ENCODE measurements at places on chromosomes 12 and 14.

DNA sequence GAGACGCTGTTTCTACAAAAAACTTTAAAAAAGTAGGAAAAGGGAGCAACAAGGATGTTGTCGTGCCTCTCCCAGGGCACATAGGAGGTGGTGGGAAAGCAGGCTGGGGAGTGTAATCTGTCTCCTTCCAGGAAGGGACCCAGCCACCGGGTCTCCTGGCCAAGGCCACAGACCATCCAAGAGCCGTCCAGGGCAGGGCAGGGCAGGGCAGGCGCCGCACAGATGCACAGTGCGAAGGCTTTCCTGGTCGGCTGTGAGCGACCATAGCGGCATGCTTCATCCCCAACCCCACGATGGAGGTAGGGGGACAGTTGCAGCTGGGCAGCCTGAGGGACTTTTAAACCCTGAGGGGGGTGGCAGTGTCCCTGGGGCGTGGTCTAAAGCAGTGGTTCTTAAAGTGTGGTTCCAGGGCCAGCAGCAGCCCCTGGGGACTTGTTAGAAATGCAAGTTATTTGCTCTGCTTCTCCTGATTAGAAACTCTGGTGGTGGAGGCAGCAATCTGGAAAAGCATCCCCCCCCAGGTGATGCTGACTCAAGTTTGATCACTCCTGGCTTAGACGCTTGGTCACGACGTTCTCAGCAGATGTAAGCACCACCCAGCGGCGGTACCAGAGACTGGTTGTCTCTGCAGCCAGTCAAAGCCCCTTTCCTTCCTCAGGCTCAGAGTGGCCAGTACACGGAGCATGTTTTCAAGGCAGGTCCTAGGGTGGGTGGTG lies 197.4 kb upstream of the PRMT8 start:
- no peaks in the 10 kb centered on the region for H3K36me3 ChIP-seq
- H3K27me3 ChIP-seq, result no peaks in the 10 kb centered on the region
- H3K27ac ChIP-seq, result no peak overlapping the region
- H3K4me3 ChIP-seq, result no peak overlapping the region
- no peaks in the 10 kb centered on the region for H3K4me1 ChIP-seq

DNA sequence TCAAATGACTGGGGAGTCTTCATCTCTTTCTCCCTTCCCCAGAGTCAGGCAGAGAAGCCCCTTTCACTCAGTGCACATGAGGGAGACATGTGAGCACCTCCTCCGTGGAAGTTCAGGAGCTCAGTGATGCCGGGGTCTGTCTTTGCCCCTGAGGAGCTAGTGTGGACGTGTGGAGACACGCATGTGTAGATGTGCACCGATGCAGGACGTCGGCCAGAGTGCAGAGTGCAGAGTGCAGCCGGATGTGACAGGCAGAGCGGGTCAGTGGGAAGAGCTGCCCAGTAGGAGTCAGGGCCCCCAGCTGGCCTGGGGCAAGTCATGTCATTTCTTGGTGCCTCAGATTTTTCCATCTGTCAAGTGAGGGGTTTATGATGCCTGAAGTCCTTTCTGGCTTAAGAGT lies 20.7 kb downstream of the TSPAN9 start:
- no peaks in the 10 kb centered on the region for H3K4me1 ChIP-seq
- no peak overlapping the region for H3K4me3 ChIP-seq
- no peak for DNase-seq
- H3K36me3 ChIP-seq, result no peaks in the 10 kb centered on the region
- no peak overlapping the region for H3K27ac ChIP-seq

- H3K4me1 ChIP-seq, result peaks cover 38% of the 10 kb centered on the region
- no peak for DNase-seq
- H3K4me3 ChIP-seq, result no peak overlapping the region
- no peak overlapping the region for H3K27ac ChIP-seq
- H3K27me3 ChIP-seq, result no peaks in the 10 kb centered on the region
- H3K36me3 ChIP-seq, result no peaks in the 10 kb centered on the region
These were observed 47.3 kb downstream of the DAD1 start for GRCh38 chr14:22541721-22542120.

GRCh38 chr12:2332236-2332635 lies 279.4 kb downstream of the CACNA1C start:
- H3K36me3 ChIP-seq, result no peaks in the 10 kb centered on the region
- H3K27ac ChIP-seq, result no peak overlapping the region
- DNase-seq, result no peak
- no peaks in the 10 kb centered on the region for H3K27me3 ChIP-seq

DNA sequence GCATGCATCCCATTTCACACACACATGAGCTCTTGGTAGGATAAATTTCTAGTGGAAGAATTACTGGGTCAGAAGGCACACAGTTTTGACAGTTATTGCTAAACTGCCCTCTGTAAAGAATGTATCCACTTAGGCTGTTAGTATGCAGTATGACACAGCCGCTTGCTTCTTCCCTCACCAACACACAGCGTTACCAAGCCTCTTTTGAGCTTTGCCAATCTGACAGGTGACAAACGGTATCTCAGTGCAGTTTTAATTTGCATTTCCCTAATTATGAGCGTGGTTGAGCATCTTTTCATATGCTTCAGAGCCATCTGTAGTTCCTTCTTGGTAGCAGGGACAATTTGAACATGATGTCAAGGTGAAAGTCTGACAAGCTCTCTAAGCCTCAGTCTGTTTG lies 42.9 kb downstream of the HRK start:
- DNase-seq, result no peak
- no peak overlapping the region for H3K27ac ChIP-seq
- H3K4me1 ChIP-seq, result no peaks in the 10 kb centered on the region
- H3K36me3 ChIP-seq, result no peaks in the 10 kb centered on the region
- no peak overlapping the region for H3K4me3 ChIP-seq

- H3K36me3 ChIP-seq, result peaks cover 32% of the 10 kb centered on the region
- no peak overlapping the region for H3K27ac ChIP-seq
- no peaks in the 10 kb centered on the region for H3K27me3 ChIP-seq
- DNase-seq, result peak; percentile 31
- H3K4me3 ChIP-seq, result no peak overlapping the region
These were observed 70.2 kb upstream of the GPHB5 start for GRCh38 chr14:63388766-63389431.

DNA sequence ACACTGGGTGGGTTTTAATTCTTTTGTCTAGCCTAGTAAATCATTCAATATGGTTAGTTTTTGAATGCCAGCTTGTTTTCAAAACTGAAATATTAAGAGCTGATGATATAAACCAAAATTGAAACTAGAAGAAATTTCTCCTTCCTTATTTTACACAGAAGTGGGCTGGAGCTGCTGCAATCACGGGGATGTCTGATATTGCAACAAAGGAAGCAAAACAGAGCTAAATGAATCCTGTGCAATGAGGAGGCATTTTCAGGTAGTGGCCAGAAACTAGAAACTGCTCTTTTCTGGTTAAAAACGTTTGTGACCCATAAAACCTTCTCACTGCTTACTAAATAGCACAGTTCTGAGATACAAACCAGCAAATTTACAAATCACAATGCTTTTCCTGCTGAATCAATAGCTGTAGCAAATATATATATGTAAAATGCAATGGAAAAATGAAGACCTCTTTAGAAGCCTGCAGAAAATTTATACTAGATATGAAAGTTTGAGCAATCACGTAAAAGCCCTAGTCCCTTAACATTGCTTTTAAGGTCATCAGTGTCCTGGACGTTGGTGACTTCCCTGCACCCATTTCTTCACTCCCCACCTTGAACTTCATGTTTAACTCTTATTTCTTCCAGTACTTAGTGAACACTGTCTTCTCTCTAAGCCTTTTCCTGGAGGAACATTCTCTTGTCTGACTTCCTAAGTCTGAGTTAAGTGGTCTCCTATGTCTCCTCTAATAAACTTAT lies 15.9 kb upstream of the LRRK2 start:
- no peaks in the 10 kb centered on the region for H3K36me3 ChIP-seq
- H3K4me1 ChIP-seq, result no peaks in the 10 kb centered on the region
- no peak overlapping the region for H3K4me3 ChIP-seq
- H3K27me3 ChIP-seq, result no peaks in the 10 kb centered on the region
- DNase-seq, result no peak

DNA sequence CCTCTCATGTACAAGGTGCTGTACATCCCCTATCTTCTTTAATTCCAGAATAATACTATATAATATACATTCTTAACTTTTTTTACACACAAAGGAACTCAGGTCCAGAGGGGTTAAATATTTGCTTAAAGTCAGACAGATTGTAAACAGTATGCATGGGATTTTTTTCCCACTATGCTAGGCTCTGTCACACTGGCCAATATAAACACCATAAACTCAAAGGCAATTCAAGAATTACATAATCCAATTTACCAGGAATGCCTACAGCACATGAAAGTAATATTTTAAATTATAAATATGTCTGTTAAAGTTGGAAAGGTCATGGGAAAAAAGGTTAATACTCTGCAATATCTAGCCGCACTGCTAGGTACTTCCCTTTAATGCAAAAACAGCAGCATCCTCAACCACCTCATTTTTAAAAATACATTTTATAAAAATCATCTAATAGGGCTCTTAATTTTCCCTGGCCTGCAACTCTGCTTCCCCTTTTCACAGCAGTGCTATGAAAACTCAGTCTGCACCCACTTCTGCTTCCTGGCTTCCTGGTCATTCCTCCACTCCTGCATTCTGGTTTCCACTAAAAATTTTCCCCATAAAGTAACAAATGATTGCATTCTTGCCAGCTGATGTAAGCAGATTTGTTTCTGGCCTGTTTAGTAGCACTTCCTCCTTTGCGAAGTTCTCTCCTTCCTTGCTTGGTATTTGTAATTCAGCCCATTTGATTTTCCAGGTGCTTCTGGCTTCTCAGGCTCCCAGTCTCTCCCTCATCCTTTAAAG lies 128.1 kb downstream of the ITPR2 start:
- peak overlapping the region; percentile 19 for H3K27ac ChIP-seq
- H3K4me1 ChIP-seq, result peaks cover 10% of the 10 kb centered on the region

DNA sequence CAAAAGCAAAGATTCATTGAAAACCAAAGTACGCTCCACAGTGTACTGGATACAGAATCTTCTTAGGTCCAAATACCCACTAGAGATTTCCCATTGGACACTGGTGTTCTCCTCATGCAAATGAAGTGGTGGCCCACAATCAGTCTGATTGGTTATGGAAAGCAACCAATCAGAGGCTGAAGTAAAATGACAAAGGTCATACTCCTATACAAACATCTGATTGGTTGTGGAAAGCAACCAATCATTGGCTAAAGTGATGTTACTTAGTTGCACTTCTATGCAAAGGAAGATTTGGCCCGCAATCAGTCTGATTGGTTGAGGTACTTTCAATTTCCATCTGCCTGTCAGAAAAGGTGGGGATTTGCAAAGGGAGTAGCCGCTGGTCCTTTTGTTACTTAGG lies 1.3 kb upstream of the WASHC3 start:
- DNase-seq, result no peak
- peaks cover 9% of the 10 kb centered on the region for H3K4me1 ChIP-seq

DNA sequence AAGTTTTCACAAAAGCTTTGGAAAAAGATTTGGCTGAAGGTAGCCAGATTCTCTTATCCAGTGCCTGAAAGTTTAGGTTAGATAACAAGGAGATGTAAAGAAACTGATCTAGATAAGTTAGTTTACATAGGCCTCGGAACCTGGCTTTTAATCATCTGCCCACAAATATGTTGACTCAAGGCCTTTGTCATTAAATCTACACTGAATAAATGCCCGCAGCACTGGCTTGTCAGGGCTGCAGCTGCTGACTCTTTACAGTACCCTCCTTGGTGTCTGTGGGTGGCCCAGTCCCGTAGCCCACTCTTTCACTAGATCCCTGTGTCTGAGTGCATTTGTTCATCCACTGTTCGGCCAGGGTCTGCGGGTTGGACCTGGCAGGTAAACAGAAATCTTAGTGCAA lies 58.0 kb downstream of the TMEM116 start:
- peaks cover 18% of the 10 kb centered on the region for H3K4me1 ChIP-seq
- H3K4me3 ChIP-seq, result no peak overlapping the region
- no peaks in the 10 kb centered on the region for H3K27me3 ChIP-seq
- H3K27ac ChIP-seq, result no peak overlapping the region

DNA sequence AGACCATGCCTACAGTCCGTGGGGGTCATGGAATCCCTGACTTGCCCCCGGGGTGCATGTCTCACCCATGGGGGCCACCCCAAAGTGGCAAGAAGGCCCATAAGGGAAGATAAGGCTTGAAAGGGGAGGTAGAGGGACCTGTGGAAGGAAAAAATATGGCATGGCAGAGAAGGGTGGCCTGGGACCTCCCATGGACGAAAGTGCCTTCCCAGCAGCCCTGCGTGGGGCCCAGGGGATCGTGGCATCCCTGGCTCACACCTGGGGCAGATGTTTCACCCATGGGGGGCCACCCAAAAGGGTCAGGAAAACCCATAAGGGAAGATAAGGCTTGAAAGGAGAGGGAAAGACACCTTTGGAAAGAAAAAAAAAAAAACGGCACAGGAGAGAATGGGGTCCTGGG lies 264.6 kb downstream of the ALG10 start:
- DNase-seq, result no peak
- H3K36me3 ChIP-seq, result no peaks in the 10 kb centered on the region
- no peak overlapping the region for H3K4me3 ChIP-seq
- H3K27me3 ChIP-seq, result no peaks in the 10 kb centered on the region
- no peak overlapping the region for H3K27ac ChIP-seq
- no peaks in the 10 kb centered on the region for H3K4me1 ChIP-seq

GRCh38 chr12:52358575-52359350 lies 8.5 kb downstream of the KRT85 start:
- no peaks in the 10 kb centered on the region for H3K36me3 ChIP-seq
- no peaks in the 10 kb centered on the region for H3K4me1 ChIP-seq
- no peak overlapping the region for H3K4me3 ChIP-seq
- no peak for DNase-seq
- no peak overlapping the region for H3K27ac ChIP-seq
- H3K27me3 ChIP-seq, result peaks cover under 1% of the 10 kb centered on the region

GRCh38 chr12:93886533-93887511 lies 209.6 kb downstream of the CRADD start:
- H3K4me3 ChIP-seq, result no peak overlapping the region
- H3K27ac ChIP-seq, result no peak overlapping the region
- H3K36me3 ChIP-seq, result no peaks in the 10 kb centered on the region
- no peaks in the 10 kb centered on the region for H3K27me3 ChIP-seq
- peaks cover 43% of the 10 kb centered on the region for H3K4me1 ChIP-seq

DNA sequence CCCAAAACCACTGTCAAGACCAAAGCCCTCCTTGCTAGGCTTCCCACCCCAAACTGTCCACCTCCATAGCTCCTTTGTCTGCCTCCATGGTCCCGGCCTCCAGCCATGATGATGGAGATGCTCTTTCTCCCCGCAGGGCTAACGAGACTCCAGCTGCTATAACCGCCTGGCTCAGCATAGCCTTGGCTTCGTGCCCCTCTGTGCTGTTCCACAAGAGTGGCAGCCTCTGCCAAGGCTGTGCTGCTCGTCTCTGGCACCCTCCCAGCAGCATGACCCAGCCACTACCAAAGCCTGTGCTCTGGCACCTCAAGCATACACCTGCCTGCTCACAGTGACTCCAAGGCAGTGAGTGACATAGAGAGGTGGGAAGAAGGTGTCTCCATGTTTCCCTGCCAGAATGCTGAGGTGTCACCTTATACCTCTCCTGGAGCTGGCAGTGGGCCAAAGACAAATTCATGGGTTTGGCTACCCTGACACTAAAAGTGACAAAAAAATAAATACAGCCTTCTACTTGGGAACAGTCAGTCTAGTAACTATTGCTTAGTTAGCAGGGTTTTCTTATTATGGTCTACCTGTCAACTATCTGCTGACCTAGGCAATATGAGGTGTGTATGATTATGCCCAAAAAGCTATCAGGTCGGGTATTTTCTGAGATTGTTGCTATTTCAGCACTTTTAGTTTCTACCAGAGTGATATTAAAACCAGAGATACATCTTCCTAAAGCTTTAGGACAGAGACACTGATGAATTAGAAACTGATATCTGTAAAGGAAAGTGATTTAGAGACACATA lies 16.1 kb upstream of the KRT73 start:
- H3K36me3 ChIP-seq, result no peaks in the 10 kb centered on the region
- H3K4me3 ChIP-seq, result no peak overlapping the region
- H3K27ac ChIP-seq, result no peak overlapping the region
- H3K4me1 ChIP-seq, result no peaks in the 10 kb centered on the region

All from SJSA1 (cell line).